AG09309 (cell line): ENCODE measurements at places on chromosomes 2 and 18.

DNA sequence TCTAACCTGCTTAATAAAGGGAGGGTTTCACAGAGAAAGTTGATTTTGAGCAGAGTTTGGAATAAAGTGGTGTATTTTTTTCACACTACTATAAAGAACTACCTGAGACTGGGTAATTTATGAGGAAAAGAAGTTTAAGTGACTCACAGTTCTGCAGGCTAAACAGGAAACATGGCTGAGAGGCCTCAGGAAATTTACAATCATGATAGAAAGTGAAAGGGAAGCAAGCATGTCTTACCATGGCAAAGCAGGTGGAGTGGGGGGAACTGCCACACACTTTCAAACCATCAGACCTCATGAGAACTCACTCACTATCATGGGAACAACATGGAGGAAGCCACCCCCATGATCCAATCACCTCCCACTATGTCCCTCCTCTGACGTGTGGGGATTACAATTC lies 546.7 kb downstream of the EPHA4 start:
- DNase-seq, result no peak

DNA sequence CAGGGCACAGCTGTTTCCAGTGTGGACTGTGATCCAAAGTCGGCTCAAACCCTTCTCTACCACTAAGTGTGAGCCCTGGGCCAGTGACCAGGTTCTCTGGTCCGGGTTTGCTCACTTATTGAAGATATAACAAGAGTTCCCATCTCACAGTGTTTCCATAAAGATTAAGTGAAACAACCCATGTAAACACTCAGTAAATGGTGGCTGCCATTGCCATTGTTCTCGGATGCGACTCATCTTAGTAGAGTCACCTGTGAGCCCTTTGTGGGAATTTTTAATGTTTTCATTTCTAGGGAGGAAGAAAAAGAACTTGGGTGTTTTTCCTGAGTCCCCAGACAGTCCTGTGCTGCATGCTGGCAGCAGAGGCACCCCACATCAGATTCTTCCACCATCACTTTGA lies 53.4 kb downstream of the TPGS2 start:
- DNase-seq, result no peak

GRCh38 chr2:100702438-100703109 lies 117.4 kb upstream of the NPAS2 start:
- no peak for DNase-seq

GRCh38 chr2:234579231-234579962 lies 82.5 kb upstream of the ARL4C start:
- no peak for DNase-seq

DNA sequence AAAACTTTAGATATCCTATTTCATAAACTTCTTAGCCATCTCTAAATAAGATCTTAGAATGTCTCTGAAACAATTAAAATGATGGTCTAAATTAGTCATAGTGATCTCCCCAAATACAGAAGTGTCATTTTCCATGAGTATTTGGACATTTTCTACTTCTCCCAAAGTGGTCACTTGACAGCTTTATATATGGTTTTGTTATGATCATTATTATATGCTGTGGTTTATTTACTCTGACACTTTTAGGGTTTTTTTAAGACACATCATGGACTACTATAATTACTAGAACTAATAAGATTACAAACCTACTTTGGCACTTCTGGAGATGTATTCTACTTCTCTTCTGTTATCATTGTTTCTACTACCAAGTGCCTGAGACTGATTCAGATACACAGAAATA lies 47.1 kb downstream of the SLC25A12 start:
- DNase-seq, result no peak

DNA sequence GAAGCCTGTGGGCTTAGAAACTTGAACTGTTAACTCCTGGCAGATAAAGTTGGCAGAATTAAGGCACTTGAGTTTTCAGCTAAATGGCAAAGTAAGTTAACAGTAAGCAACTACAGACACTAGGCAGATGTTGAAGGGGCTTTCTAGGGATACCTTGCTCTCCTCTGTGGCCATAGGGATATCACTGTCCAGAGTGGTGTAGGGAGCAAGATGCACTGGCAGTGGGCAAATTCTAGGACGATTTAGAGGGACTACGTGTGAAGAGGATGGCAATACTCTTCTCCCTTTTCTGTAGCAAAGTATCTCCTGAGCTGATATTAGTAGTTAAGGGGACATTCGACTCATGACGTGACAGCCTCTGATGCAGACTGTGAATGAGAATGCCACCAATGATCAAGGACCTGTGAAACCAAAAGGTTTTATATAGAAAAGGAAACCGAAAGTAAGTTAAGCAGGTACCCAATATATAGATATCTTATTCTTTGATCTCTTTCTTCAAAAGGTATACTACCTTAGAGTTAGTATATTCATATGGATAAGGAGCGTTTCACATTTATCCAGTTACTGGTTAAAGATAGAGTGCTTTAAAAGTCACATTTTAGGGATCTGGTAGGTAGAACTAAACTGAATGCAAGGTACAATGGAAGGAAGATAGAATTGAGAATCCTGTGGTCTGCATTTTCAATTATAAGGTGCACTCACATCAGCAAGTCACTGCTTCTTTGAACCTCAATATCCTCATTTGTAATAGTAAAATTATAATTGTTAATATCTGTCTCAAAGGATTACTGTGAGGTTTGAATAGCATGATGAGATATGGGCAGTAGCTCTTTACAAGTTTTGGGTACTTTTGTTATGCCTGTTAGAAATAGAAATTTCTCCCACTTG lies 106.4 kb downstream of the KCNH7 start:
- DNase-seq, result no peak

- no peak for DNase-seq
These were observed 8.8 kb downstream of the CYB5A start for GRCh38 chr18:74282755-74283554.

DNA sequence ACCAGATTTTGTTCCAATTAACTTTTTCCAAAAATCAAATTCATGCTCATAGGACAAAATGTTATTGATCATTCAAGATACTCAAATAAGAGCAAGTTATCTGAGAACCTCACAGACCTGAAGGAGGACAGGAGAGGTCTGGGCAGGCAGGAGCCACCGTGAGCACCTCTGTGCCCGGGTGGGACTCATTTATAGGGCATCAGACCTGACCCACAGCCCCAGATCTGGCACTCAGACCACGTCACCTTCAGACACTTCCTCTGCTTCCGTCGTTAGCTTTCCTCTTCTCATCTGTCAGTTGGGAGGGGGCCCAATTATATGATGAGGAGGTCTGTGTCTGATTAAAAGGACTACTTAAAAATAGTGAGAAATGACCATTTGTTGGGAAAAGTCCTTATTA lies 169.4 kb downstream of the EIPR1 start:
- no peak for DNase-seq

- peak; percentile 20 for DNase-seq
These were observed 110.8 kb upstream of the OTOS start for GRCh38 chr2:240250985-240251847.

DNA sequence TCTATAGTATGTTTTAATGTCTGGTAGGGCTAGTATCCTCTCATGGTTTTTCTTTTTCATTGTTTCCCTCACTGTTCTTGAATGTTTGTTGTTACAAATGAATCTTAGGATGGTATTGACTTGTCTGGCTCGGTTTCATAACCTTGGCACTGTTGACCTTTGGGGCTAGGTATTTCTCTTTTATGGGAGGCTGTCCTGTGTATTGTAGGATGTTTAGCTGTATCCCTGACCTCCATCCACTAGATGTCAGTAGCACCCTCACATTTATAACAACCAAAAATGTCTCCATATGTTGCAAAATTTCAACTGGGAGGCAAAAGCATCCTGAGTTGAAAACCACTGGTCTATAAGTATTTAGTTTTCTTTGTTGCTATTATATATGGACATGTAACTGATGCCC lies 7.0 kb upstream of the AOX1 start:
- no peak for DNase-seq

GRCh38 chr2:149690825-149691224 lies 103.2 kb upstream of the MMADHC start:
- no peak for DNase-seq

- no peak for DNase-seq
These were observed 866.3 kb upstream of the KLHL29 start for GRCh38 chr2:22518641-22519040.

DNA sequence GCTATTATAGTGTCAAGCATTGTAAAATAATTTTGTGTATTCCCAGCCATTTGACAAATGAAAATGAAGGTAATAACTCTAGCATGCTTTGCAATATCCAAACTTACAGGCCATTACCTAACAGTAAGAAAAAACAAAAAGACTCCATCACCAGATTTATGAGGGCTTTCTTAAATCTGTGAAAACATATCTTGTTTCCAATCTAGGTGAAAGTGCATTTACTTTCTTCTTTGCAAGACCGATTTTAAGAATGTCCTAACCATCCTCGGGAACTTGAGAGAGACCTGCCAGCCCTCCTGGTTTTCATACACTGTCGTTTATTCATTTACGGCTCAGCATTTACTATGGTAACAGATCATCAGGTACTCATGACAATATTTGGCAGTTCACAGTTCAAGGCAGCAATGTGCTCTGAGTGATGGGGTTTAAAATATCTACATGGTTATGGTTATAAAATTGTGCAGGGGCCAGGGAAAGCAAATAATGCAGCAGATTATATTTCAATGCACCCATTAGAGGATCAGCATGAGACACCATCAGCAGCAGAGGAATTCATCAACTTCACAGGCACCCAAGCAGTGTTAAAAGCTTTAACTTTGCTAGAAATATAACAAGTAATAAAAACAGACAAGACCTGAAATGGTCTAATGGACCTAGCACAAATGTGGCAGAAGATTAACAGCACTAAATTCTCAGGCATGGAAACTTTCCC lies 34.4 kb upstream of the PARD3B start:
- DNase-seq, result no peak

GRCh38 chr2:23497063-23497462 lies 112.1 kb downstream of the KLHL29 start:
- no peak for DNase-seq

DNA sequence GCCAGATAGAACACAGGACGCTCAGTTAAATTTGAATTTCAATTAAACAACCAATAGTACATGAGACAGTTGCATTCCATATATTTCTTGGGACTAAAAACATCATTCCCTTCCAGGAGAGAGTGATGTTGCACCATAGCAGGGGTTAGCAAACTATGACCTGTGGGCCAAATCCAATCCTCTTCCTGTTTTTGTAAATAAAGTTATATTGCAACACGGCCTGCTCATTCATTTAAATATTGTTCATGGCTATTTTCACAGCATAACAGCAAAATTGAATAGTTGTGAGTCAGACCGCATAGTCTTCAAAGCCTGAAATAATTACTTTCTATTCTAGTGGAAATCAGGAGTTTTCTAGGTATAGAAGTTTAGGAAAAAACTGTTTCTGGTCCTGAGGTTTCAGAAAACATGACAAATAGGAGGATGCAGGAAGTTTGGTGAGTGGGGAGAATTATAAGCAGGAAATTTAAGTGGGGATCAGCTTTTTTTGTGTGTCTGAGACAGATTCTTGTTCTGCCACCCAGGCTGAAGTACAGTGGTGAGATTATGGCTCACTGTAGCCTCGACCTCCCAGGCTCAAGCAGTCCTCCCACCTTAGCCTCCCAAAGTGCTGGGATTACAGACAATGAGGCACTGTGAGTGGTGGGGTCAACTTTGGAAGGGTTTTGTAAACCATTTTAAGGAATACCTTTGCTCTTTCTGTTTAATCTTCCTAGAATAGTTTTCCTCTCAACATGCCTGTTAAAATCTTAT lies 131.5 kb downstream of the SOCS6 start:
- DNase-seq, result peak; percentile 57

DNA sequence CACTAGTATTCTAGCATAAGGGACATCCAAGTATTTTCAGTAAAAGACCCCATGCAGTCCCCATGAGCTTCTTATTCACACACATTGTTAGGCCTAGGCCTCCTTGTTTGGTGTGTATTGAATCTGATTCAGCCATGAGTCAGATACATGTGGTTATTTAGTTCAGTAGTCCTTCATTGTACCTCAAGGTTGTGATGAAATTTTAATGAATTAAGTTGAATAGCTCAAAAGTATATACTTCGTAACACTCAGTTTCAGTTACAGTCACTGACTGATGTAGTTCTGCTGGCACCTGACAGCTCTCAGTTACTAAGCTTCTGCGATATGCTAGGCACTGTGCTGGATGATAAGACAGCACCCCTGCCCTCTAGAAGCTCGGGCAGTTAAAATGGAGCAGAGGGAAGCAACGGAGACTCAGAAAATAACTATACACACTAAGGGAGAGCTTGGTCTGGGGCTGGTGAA lies 86.4 kb downstream of the XRCC5 start:
- peak; percentile 61 for DNase-seq

- no peak for DNase-seq
These were observed 39.4 kb downstream of the RBMS1 start for GRCh38 chr2:160454070-160454797.

DNA sequence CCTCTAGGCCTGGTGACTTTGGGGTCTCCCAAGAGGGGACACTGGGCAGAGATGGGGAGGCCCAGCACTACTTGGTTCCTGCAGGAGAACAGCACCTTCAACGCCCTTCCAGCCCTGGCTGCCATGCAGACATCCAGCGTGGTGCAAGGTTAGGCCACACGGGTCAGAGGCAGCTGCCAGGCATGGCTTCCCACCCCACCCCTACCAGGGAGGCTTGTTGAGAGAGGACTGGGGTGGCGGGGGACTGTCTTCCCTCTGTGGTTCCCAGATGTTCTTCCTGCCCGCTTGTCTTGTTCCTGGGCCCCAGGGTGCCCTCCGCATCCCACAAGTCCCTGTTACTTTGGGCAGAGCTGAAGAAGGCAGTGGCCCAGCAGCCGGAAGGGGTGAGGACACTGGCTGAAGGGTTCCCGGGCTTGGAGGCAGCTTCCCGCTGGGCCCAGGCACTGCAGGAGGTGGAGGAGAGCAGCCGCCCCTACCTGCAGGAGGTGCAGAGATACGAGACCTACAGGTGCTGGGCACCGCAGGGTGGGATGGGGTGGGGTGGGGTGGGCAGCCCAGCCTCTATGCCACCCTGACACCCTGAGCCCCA lies 4.5 kb downstream of the PROM2 start:
- DNase-seq, result no peak

- DNase-seq, result no peak
These were observed 1.5 kb upstream of the NR4A2 start for GRCh38 chr2:156333951-156334495.

DNA sequence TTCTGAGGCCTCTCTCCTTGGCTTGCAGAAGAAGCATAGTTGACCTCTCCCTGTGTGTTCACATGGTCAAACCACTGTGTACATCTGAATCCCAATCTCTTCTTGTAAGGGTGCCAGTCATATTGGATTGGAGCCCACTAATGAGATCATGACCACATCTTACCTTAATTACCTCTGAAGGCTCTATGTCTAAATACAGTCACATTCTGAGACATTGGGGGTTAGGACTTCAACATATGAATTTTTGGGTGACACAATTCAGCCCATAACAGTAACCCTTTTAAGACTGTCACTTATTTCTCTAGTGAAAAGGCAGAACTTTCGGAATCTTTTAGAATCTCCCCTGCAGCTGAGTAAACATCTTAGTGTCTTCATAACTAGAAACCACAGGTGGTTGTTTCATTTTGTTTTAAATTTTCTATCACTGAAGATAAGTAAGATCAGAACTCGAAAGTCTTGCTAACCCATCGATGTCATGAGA lies 33.3 kb downstream of the BMP10 start:
- no peak for DNase-seq

DNA sequence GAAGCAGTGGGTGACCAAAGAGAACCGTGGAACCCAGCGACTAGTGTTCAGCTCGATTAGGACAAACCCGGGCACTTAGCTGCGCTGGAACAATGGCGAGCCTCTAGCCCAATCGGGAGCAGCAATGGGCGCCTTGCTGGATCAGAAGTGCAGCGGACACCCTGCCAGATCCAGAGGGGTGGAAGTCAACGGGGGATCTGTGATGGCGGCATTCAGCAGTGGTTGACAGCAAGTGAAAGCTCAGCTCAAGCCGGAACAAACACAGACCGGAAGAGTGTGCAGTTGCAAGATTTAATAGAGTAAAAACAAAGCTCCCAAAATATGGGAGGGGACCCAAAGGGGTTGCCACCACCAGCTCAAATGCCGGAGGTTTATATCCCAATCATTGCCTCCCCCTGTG lies 478.7 kb upstream of the REG3G start:
- DNase-seq, result no peak
